MCF 10A (cell line): ENCODE measurements at places on chromosomes 1 and 21. TPM values are rescaled to one million over a fixed set of nuclear protein-coding genes. Genes with fewer than 3 reads are reported as not detected.

TINAGL1 gene
- 2.7 and 2.9 TPM in 2 replicates for total RNA-seq

RXRG gene
- total RNA-seq = not detected in 2 replicates

FAM177B gene
- 0.74 TPM in 1 of 2 replicates, not detected in the other for total RNA-seq

SLC16A4 gene
- total RNA-seq = 9.8 and 11.0 TPM in 2 replicates

CENPL gene
- 14.1 and 24.5 TPM in 2 replicates for total RNA-seq

THEM5 gene
- total RNA-seq = not detected in 2 replicates

GGPS1 gene
- total RNA-seq = 56.5 and 74.8 TPM in 2 replicates

ALDH4A1 gene
- 5.7 and 6.3 TPM in 2 replicates for total RNA-seq

LRRC38 gene
- total RNA-seq = not detected in 2 replicates

FABP3 gene
- not detected in 2 replicates for total RNA-seq

FCGR2B gene
- not detected in 2 replicates for total RNA-seq

C1QA gene
- total RNA-seq = not detected in 2 replicates

OR10Z1 gene
- total RNA-seq = not detected in 2 replicates

SETSIP gene
- total RNA-seq = not detected in 2 replicates

ADAMTS5 gene
- 0.10 TPM in 1 of 2 replicates, not detected in the other for total RNA-seq

CIART gene
- 5.0 and 5.2 TPM in 2 replicates for total RNA-seq

CDCA8 gene
- 17.3 and 21.8 TPM in 2 replicates for total RNA-seq

NPL gene
- total RNA-seq = 4.5 and 6.2 TPM in 2 replicates

B3GALT5 gene
- 0.05 TPM in 1 of 2 replicates, not detected in the other for total RNA-seq

EDN2 gene
- total RNA-seq = 0.58 and 0.66 TPM in 2 replicates

BMP8A gene
- not detected in 2 replicates for total RNA-seq

TNFSF18 gene
- 0.29 and 0.49 TPM in 2 replicates for total RNA-seq
